Hair follicular keratinocyte (primary cell): ENCODE measurements at places on chromosomes 3 and 15. TPM values are rescaled to one million over a fixed set of nuclear protein-coding genes. Genes with fewer than 3 reads are reported as not detected.

XRN1 gene
- total RNA-seq = 7.8 and 10.0 TPM in 2 replicates

CAMKV gene
- not detected in 2 replicates for total RNA-seq

RAD54L2 gene
- 7.4 and 8.1 TPM in 2 replicates for total RNA-seq

SI gene
- not detected in 2 replicates for total RNA-seq

ISLR gene
- total RNA-seq = 0.08 and 0.23 TPM in 2 replicates

KY gene
- total RNA-seq = not detected in 2 replicates

ZKSCAN7 gene
- 2.1 and 6.4 TPM in 2 replicates for total RNA-seq

INKA1 gene
- total RNA-seq = 26.6 and 28.2 TPM in 2 replicates
